ENCODE measurements at places on chromosomes 6 and 20.

DNA sequence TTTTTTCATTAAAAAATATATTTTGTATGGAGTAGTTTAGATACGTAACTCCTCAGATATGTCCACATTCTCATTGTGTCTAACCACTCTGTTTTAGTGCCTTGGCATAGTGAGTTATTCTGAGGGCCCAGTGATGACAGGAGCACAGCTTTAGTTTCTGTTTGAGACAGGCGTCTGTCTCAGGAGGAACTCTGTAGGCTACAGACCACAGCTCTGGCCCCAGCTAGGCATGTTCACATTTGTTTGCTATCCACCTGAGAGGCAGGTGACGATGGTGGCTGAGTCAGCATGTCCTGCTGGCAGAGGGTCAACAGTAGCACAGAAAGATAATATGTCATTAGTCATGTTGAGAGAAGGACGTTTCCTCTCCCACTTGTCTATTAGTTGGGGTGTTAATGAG lies 16.3 kb downstream of the LRRC1 start:
- DNase-seq: peak; percentile 97

DNA sequence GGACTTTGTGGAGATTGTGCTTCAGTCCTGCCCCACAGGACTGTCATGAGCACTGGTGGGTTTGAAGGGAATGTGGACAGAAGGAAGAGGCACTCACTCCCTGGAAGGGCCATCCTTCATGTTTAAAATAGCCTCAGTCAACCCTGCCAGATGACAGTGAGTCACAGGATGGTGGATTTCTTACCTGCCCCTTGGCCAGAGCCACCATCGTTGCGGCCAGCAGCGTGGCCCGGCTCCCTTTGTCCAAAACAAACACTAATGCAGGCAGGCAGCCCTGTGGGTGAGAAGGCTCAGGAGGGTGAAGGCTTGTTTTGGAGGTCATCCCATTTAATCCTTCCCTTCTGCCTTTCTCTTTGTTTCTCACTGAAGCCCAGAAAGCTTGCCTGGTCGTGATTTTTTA lies 422.7 kb downstream of the CD83 start:
- no peak for DNase-seq

- no peak for DNase-seq
These were observed 19.6 kb downstream of the RPP21 start for GRCh38 chr6:30364591-30364990.

DNA sequence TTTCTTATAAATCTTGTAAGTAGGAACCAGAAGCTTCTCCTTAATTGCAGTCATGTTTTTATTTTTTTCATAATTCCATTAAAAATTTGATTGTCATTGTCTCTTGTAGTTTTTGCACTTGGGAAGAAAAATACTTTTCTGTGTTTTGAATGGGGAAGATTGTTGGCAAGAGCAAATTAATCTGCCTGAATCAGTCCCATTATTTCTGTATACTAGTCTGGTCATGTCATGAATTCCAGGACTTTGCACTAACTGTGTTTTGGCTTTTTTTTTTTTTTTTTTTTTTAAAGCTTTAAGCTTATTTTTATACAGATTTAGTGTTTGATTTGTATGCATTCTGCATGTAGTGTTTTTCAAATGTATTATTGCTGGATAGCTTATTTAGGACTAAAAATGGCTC lies 47.6 kb downstream of the RALGAPB start:
- peak; percentile 50 for DNase-seq

DNA sequence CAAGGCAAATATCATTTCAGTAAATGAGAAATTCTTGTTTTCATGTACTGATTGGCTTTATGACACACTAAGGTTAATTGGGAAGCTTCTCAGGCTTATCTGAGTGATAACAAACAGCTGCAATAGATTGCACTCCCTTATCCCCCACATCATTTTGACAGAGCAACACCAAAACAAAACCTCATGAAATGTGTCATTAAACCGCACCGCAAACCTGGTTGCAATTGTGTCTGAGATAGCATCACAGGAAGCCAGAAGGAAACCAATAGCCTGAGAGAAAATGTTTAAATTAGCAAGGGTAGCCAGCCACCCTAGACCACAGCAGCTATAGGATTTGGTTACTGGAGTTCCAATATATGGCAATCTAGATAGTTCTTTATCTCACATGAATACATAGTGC lies 31.6 kb upstream of the LAMA4 start:
- no peak for DNase-seq

DNA sequence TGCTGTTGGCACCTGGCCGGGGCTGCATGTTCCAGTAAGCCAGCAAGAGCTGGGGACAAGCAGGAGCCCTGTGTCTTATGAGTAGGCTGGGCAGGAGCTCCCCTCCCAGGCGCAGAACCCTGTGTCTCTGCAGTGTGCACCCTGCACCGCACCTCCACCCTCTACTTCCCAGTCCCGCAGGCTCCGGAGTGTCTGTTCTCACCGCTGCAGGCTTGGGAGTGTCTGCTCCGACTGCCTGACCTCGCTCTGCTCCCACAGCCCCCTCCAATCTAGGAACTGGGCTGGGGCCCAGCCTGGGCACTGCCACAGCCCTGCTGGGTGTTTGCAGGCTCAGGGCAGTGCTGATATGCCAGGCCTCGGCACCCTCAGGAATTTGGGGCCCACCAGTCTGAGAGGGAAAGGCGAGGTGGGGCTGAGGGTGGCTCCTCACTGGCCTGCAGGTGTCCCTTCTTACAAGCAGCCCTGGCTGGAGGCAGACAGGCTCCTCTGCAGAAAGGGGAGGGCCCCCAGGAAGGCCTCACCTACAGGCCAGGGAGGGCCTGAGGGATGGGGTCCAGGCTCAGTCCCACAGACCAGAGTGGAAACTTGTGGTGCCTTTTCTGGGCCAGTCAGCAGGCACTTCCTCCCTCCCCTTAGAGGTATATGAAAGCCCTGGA lies 871.6 kb upstream of the GJE1 start:
- no peak for DNase-seq

- DNase-seq: no peak
These were observed 196.3 kb upstream of the UST start for GRCh38 chr6:148550569-148550968.

GRCh38 chr6:3252369-3252768 lies 6.4 kb upstream of the PSMG4 start:
- DNase-seq: peak; percentile 74

DNA sequence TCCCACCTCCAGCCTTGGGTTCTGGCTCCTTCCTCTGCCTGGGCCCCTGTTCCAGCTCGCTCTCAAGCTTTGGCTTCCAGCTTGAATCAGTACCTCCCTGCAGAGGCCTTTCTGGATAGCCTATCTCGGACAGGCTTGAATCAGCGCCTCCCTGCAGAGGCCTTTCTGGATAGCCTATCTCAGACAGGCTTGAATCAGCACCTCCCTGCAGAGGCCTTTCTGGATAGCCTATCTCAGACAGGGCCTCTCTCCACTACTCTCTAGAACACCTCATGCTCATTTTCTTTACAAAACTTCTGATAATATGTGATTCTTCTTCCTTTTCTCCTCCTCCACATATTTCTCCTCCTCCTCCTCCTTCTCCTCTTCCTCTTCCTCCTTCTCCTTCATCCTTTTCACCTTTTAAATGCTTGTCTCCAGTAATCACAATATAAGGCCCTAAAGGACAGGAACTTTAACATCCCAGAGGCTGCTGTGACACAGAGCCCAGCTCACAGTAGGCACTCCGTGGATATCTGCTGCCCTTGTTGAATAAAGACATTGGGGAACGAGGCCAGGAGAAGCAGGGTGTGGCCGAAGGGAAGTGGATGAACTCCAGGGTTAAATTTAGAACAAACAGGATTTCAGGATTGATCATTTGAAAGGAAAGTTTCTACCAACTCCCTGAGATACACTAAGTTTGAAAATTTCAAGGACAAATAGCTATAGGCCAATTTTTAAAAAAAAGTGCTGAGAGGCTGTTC lies 9.3 kb upstream of the RPS6KA2 start:
- DNase-seq: no peak

DNA sequence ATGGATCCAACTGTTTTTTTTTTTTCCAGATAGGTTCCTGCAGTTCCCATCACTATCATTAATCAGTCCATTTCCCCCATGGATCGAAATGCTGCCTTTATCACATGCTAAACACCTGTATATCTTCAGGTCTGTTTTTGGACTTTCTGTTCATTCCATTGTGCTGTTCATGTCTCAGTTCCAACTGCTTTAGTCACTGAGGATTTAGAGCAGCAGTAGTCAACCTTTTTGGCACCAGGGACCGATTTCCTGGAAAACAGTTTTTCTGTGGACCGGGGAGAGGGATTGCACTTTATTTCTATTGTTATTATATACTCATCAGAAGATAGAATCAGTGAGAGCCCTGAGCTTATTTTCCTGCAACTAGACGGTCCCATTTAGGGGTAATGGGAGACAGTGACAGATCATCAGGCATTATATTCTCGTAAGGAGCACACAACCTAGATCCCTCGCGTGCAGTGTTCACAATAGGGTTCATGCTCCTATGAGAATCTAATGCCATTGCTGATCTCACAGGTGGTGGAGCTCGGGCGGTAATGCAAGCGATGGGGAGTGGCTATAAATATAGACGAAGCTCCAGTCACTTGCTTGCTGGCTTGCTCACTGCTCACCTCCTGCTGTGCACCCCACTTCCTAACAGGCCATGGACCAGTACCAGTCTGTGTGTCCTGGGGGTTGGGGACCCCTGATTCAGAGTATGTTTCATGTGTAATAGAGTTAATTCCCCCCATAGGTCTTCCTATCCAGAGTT lies 46.0 kb downstream of the CAP2 start:
- DNase-seq: no peak

GRCh38 chr20:16171180-16171579 lies 402.1 kb downstream of the KIF16B start:
- no peak for DNase-seq

GRCh38 chr6:149480502-149481280 lies 4.1 kb downstream of the ZC3H12D start:
- DNase-seq: no peak
